ENCODE measurements at places on chromosomes 2 and 18. TPM values are rescaled to one million over a fixed set of nuclear protein-coding genes. Genes with fewer than 3 reads are reported as not detected.

Gene FAM98A
- 94.1 TPM for total RNA-seq

DNA sequence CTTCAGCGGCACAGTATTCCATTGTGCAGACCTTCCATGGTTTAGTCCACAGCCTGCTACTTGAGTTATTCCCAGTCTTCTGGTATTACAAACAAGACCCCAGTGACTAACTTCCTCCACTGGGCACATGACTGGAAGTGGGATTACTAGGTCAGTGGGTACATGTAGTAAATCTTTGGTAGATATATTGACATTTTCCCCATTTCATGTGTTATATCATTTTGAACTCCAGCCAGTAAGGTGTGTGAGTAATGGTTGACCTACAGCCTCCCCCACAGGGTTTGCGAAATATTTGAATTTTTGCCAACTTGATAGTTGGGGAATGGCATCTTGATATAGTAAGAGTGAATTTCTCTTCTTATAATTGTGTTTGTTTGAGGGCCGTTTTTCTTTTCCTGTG is 58.8 kb downstream of the RNF144A start:
- no peaks in the 10 kb centered on the region for H3K36me3 ChIP-seq
- no peak overlapping the region for H3K4me3 ChIP-seq
- DNase-seq = peak; percentile 55
- H3K27ac ChIP-seq = no peak overlapping the region

DNA sequence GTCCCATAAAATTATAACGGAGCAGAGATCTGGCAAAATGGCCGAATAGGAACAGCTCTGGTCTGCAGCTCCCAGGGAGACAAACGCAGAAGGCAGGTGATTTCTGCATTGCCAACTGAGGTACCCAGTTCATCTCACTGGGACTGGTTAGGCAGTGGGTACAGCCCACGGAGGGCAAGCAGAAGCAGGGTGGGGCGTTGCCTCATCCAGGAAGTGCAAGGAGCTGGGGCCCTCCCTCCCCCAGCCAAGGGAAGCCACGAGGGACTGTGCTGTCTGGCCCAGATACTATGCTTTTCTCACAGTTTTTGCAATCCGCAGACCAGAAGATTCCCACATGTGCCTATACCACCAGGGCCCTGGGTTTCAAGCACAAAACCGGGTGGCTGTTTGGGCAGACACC is 22.8 kb downstream of the ICA1L start:
- DNase-seq = no peak
- no peak overlapping the region for H3K27ac ChIP-seq
- no peaks in the 10 kb centered on the region for H3K4me1 ChIP-seq
- H3K27me3 ChIP-seq = no peaks in the 10 kb centered on the region
- H3K4me3 ChIP-seq = no peak overlapping the region
- H3K36me3 ChIP-seq = no peaks in the 10 kb centered on the region

DNA sequence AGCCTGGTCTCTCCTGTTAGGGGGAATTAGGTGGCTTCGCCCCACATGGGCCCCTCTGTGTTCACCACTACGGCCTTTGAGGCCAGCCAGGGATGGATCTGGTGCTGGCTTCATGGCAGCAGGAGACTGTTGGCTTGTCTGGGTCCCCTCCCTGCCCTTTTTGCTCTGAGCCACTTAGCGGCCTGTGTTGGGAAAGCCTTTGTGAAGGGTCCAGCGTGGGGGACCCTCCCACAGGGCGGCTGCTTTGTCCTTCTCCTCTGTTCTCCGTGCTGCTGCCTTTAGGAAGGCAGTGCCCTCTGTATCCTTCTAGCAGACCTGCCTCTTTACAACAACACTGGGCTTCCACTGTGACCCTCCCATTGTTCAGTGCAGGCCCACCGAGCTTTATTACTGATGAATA is 118.4 kb downstream of the TSN start:
- H3K36me3 ChIP-seq = no peaks in the 10 kb centered on the region
- H3K4me3 ChIP-seq = no peak overlapping the region
- H3K27ac ChIP-seq = no peak overlapping the region
- peaks cover 15% of the 10 kb centered on the region for H3K27me3 ChIP-seq

- no peak overlapping the region for H3K4me3 ChIP-seq
- H3K27ac ChIP-seq = no peak overlapping the region
- no peaks in the 10 kb centered on the region for H3K36me3 ChIP-seq
- DNase-seq = no peak
Observed at GRCh38 chr18:62838475-62839098, 123.2 kb downstream of the PHLPP1 start.
